ENCODE measurements at places on chromosomes 12 and 14. TPM values are rescaled to one million over a fixed set of nuclear protein-coding genes. Genes with fewer than 3 reads are reported as not detected.

Gene MUCL1
- not detected for total RNA-seq

Gene FAIM2
- total RNA-seq = 0.01 TPM

Gene GLS2
- total RNA-seq = 0.18 TPM

Gene P2RX2
- not detected for total RNA-seq

Gene WNT1
- 0.09 TPM for total RNA-seq

Data from A549 treated with AZD2906 at 1 μM for 4 hours (cell line).